ENCODE measurements at places on chromosomes 4 and X.

GRCh38 chr4:158481811-158482210, 39.9 kb upstream of the RXFP1 start:
- DNase-seq, result no peak

DNA sequence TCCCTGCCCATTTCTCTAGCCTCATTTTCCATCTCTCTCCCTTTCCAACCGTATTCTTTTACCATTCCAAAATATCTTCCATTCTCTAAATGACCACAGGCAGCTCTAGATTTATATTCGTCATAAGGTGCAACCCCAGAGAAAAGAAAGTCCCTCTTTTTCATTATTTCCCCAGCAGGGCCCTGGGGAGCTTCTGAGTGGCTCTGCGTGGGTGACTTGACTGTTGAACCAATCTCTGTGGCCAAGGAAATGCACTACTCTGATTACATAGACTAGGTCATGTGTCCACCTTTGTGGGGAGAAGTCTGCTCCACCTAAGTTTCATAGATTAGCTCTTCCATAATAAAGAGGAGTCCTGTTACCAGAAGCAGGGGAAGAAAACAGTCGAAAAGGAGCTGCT, 51.4 kb downstream of the ATOH1 start:
- no peak for DNase-seq

GRCh38 chrX:3250966-3251365, 95.5 kb downstream of the MXRA5 start:
- DNase-seq, result no peak

DNA sequence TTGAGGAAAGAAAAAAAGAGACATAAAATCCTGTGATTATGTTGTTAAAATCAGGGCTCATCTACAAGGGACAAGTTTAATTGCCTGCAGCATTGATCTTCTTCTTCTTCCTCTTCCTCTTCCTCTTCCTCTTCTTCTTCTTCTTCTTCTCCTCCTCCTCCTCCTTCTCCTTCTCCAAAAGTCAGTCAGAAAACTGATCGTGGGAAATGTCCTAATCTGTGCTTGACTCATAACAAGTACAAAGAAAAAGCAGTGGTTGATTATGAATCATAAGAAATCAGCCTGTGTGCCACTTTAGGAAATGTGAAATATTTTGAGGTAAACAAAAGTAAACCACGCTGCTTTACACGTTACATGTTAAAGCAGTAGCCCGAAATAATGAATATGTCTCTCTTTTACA, 2.7 kb upstream of the ATP10D start:
- no peak for DNase-seq

- DNase-seq, result no peak
Observed at GRCh38 chr4:77617203-77617602, 11.6 kb downstream of the CXCL13 start.

DNA sequence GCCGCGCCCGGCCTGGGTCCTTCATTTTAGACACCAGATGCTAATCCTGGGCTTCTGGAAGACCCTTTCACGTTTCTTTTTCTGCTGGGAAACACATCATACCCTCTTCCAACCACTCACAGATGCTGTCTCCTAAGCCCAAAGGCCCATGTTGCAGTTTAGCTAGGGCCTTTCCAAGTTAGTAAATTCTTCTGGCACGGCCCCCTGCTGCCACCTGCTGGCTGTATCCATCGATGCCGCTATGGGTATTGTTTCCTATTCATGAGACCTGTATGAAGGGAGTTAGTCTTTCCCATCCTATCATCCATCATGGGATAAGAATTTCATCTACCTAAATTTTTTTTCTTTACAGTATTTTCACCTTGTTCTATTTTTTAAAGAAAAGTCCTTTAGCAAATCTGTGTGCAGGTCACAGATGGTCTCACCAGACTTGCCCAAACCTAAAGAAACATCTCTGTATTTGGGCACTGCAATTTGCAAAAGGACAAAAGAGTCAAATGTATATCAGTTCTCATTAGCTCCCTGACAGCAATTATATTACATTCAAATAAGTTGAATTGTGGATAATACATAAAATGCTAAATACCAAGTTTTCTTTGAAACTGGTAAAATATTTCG, 37.8 kb upstream of the SLC9A7 start:
- peak; percentile 58 for DNase-seq

- DNase-seq, result no peak
Observed at GRCh38 chrX:31200430-31200829, 128.6 kb upstream of the FTHL17 start.

- DNase-seq, result no peak
Observed at GRCh38 chrX:38080808-38081207, 74.5 kb downstream of the SYTL5 start.

DNA sequence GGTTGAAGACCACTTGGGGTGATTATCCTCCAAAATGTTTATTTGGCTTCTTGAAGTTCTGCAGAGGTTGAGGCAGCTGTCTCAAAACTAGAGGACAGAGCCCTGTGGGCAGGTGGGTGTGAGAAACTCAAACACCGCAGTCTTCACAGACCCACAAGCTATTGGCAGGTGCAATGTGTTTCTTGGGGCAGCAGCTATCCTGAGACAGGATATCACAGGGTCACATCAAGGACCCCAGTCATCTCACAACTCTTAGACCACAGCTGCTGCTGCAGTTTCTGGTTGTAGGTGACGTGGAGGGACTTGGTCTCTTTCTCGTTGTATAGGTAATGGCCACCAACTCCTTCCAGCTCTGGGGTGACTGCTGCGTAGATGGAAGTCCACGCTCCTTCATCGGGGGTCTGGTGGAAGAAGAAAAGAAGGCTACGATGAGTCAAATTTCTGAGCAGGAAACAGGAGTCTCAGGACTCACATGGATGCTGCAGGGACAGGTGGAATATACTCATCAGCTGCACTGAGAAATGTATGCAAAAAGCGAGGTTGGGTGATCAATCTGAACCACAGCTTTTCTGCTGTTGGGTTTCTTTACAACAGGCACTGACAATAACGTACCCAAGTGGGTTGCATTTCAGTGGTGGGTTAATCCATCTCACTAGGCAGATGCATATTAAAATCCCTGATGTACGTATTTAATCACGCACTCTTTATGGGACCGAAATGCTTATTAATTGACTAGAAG, 279.8 kb downstream of the DHRSX start:
- DNase-seq, result no peak

- DNase-seq, result no peak
Observed at GRCh38 chr4:7248857-7249256, 56.5 kb downstream of the SORCS2 start.

DNA sequence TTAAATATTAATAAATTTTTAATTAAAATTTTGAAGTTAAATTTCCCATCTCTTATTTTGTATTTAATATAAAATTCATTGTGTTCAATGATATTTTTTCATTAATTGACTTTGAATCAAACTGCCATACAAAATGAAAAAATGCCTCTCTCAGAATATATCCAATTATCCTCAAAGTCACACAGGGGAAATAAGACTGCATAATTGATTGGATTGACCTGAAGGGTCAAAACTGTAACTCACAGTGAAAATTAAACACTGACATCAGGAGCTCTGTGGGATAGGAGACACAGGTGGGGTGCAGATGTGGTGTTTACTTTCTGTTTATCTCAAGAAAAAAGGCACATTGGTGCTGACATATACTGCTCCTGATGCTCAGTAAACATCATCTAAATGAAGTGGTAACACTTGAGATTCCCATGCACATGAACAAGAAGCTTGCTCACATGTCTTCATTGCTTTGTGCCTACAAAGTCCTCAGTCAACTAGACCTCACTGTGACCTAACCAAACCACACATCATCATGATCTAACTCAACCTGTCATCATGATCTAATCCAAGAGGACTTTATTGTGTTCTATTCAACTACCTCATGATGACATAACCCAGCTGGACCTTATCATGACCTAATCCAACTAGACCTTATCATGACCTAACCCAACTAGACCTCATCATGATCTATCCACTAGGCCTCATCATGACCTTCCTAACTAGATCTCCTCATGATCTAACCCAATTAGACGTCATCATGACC, 83.7 kb downstream of the DHRSX start:
- no peak for DNase-seq

GRCh38 chrX:72467135-72467534, 105.5 kb downstream of the HDAC8 start:
- DNase-seq, result no peak

Data from T-helper 9 cell (primary cell).